ENCODE measurements at places on chromosomes 4 and X.

- DNase-seq, result no peak
Measured at GRCh38 chr4:154616287-154616686, 3.8 kb upstream of the FGG start.

- no peak for DNase-seq
Measured at GRCh38 chrX:136623396-136623795, 24.6 kb upstream of the CD40LG start.

DNA sequence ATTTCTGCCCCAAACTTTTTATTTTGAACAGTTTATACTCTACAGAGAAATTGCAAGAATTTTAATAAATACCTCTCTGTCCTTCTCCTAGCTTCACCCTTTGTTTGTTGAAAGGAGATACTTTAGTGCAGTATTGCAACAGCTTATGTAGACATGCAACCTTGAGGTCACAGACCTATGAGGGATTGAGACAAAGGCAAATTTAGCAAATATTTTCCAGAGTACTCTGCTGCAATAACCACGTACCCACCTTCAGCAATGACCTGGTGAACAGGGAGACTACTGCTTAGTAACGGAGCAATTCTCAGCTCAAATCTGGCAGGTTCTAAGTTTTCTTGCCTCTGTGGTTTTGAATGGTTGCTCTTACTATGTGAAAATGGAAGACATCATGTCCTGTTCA lies 13.2 kb downstream of the FGA start:
- DNase-seq, result no peak

DNA sequence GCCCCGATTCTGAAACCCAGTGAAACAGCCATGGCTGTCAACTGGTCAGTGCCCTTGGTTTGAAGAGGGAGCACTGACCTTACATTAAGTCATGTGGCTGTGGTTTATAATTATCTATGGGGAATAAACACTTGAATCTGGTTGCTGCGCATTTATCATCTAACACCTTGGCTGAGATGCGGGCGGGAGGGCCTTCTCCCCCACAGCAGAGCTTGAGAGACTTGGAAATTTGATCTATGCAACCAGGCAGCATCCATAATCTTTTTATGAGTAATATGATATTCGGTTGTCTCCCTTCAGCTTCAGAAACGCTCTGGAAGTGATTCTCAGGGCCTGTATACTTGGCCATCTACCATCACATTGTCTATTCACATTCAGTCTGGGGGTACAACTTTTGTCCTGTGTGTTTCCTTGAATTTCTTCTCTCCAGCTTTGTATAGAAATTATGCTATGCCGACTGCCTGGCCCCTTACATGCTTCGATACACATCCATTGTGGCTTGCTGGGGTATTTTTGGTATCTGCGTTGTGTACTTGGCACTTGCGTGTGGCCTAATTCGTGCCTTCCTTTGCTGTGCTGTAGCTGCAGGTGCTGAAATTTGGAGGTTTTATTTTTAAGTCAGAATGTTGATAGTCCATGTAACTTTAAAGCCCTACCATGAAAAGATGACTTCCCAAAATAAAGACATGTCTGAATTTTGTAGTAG lies 321.6 kb downstream of the ARHGAP10 start:
- DNase-seq, result no peak

DNA sequence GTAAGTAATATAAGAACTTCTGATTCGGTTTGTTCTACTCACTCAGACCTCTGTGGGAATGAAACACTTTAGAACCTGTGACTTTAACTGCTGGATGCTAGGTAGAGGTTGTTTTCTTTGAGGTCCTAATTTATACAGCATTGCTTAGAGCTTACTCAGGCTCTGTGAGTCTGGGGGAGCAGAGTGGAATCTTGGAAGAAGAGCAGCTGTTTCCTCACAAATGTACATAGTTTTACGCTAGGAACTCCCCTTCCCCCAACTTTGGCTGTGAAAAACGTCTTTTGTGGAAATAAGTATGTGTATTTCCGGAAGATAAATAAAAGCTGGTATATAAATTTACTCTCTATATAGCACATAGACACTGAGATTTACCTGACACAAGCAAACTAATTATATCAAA lies 141.4 kb downstream of the NAA11 start:
- no peak for DNase-seq

GRCh38 chrX:153398275-153398960 lies 2.7 kb downstream of the PNMA6E start:
- DNase-seq, result no peak

DNA sequence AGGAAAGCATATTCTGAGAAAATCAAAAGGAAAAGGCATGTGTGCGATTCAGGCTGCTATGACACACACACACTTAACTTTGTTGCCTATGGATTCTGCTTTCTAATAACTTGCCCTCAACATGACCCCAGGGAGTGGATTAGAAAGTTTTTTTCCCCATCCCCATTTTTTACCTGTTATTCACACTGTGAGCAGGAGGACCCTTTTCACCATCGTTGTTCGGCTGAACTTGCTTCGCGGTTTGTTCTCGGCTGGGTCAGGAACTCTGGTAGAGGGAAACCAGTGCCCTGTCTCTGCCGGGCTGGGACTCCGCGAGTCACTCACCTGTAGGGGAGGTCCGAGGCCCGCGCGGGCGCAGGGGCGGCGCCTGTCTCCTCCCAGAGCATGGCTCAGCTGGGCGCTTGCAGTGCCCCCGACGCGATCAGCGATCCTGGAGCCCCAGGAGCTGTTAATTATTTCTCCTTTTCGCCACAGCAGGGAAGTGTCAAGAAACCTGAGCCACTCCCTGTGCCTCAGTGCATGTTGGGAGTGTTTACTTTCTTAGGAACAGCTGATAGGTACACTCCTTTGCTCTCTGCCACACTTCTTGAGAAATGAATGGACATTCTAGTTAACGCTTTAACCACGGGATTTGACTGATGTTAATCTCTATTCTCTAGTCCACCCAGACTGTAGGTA lies at the start of gene RASSF6:
Gene RASSF6 (minus strand): TSS at position 322 of the 678 bp plus-strand sequence. CDS start 8,641 bp downstream, outside the sequence.
- DNase-seq, result no peak

DNA sequence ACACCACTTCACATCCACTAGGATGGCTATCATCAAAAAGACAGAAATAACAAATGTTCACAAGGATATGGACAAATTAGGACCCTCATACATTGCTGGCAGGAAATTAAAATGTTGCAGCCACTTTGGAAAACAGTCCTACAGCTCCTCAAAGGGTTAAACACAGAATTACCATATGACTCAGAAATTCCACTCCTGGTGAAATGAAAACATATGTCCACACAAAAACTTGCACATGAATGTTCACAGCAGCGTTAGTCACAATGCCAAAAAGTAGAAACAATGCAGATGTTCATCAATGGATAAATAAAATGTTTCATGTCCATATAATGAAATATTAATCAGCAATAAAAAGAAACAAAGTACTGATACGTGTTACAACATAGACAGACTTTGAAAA lies 15.1 kb downstream of the S100G start:
- no peak for DNase-seq

- no peak for DNase-seq
Measured at GRCh38 chr4:21991050-21991449, 42.5 kb upstream of the KCNIP4 start.
